ENCODE measurements at places on chromosomes 12 and 14.

GRCh38 chr12:41189395-41190251 is 1.5 kb downstream of the PDZRN4 start:
- no peak for DNase-seq

- no peak for DNase-seq
These were observed 29.2 kb downstream of the HIGD1C start for GRCh38 chr12:50981319-50982239.

- no peak for DNase-seq
These were observed 1054.7 kb downstream of the GALC start for GRCh38 chr14:86938320-86938719.

DNA sequence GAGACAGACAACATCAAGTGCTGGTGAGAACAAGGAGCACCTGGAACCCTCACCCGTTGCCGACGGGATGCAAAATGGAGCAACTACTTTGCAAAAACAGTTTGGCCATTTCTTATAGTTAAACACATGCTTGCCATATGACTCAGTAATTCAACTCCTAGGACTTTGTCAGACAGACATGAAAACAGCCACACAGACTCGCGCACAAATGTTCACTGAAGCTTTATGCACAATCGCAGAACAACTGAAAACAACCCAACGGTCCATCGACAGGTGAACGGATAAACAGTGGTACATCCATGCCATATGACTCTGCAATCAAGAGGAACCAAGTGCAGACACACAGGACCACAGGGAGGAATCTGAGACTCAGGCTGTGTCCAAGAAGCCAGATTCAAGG is 30.8 kb downstream of the NCOR2 start:
- DNase-seq = no peak

Measured in stimulated activated CD4-positive, alpha-beta T cell treated with anti-CD3 and anti-CD28 coated beads, Interleukin-2, amount 100 ng/mL, for 24 hours (primary cell).